ENCODE measurements at places on chromosomes 13 and 19.

DNA sequence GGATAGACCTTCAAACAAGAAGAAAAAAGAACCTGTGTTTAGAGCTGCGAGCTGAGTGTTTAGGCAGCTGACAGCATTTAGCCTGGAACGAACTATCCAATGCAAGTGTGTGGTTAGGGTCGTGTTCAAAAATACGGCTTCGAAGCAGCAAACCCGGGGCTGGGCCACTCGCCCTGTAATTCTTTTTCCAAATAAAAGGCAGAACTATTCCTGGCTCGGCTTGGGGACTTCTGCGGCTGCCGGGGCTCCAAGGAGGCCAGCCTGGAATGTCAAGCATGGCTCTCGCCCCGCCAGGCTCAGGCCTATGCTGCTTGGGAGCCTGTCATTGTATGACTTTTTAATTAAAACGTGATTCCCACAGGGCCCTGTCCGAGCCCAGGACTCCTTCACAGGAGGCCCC lies 51.7 kb upstream of the KLF2 start:
- H3K4me1 ChIP-seq, result no peaks in the 10 kb centered on the region
- no peak for DNase-seq
- H3K27me3 ChIP-seq, result no peaks in the 10 kb centered on the region

- no peaks in the 10 kb centered on the region for H3K4me1 ChIP-seq
- no peak for DNase-seq
- H3K4me3 ChIP-seq, result no peak overlapping the region
- no peaks in the 10 kb centered on the region for H3K27me3 ChIP-seq
- H3K36me3 ChIP-seq, result no peaks in the 10 kb centered on the region
- no peak overlapping the region for H3K27ac ChIP-seq
Observed at GRCh38 chr13:79735228-79735627, 254.3 kb downstream of the NDFIP2 start.

- no peaks in the 10 kb centered on the region for H3K27me3 ChIP-seq
- no peaks in the 10 kb centered on the region for H3K36me3 ChIP-seq
- no peak overlapping the region for H3K4me3 ChIP-seq
- H3K4me1 ChIP-seq, result no peaks in the 10 kb centered on the region
- H3K27ac ChIP-seq, result no peak overlapping the region
Observed at GRCh38 chr19:32876236-32876918, 6.8 kb upstream of the SLC7A9 start.

DNA sequence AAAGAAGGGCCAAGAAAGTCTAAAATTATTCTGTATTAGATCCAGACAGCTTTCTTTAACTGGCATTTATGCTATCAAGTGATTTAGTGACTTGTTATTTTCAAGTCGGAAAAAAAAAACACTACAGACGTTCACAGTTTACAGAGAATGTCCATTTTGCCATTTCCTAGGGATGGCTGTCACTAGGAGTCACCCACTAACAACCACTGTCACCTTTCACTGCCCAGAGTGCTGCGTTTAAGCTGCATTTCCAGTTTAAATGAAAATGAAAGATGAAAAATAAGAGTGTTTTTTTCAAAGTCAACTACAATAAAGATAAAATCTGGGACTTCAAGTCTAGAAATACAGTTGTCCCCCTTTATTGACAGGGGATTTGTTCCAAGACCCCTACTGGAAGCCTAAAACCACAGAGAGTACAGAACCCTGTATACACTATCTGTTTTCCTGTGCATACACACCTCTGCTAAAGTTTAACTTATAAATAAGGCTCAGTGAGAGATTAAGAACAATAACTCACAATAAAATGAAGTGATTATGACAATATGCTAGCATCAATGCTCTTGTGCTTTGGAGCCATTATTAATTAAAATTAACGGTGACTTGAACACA lies 112.5 kb downstream of the SACS start:
- DNase-seq, result no peak
- no peaks in the 10 kb centered on the region for H3K36me3 ChIP-seq
- no peak overlapping the region for H3K27ac ChIP-seq
- H3K4me3 ChIP-seq, result peak overlapping the region; percentile 22
- no peaks in the 10 kb centered on the region for H3K27me3 ChIP-seq
- no peaks in the 10 kb centered on the region for H3K4me1 ChIP-seq

GRCh38 chr13:94298346-94298745 lies 181.1 kb downstream of the DCT start:
- H3K4me3 ChIP-seq, result no peak overlapping the region
- no peaks in the 10 kb centered on the region for H3K36me3 ChIP-seq
- DNase-seq, result no peak
- H3K4me1 ChIP-seq, result no peaks in the 10 kb centered on the region

DNA sequence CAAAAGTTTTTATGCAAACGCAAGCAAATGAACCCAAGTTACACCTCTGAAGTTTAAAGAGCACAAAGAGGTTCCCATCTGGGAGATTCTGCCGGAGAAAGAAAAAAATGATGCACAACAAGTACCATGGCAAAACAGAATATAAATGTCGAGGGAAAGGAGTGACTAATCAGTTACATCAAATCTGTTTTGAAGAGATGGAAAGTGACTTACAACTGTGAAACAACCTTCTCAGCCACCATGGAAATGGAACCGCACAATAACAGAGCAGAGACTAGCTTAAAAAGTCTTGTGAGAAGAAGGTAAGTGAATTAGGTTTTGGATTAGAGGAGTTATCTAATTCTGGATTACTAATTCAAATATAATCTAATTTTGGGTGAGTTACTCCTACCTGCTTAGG lies 2.4 kb downstream of the HSPH1 start:
- no peaks in the 10 kb centered on the region for H3K4me1 ChIP-seq
- H3K27ac ChIP-seq, result no peak overlapping the region
- peaks cover 8% of the 10 kb centered on the region for H3K36me3 ChIP-seq
- no peak for DNase-seq
- no peaks in the 10 kb centered on the region for H3K27me3 ChIP-seq
- H3K4me3 ChIP-seq, result no peak overlapping the region

GRCh38 chr13:74025369-74025768 lies 108.8 kb downstream of the KLF12 start:
- no peaks in the 10 kb centered on the region for H3K36me3 ChIP-seq
- no peak overlapping the region for H3K4me3 ChIP-seq
- no peaks in the 10 kb centered on the region for H3K4me1 ChIP-seq
- no peak overlapping the region for H3K27ac ChIP-seq
- no peak for DNase-seq

All from kidney (tissue), 22 donors.